Endothelial cell (in vitro differentiated cells): ENCODE measurements at places on chromosomes 5 and 9.

- no peak for DNase-seq
These were observed 202.9 kb downstream of the GADD45G start for GRCh38 chr9:89807682-89808075.

DNA sequence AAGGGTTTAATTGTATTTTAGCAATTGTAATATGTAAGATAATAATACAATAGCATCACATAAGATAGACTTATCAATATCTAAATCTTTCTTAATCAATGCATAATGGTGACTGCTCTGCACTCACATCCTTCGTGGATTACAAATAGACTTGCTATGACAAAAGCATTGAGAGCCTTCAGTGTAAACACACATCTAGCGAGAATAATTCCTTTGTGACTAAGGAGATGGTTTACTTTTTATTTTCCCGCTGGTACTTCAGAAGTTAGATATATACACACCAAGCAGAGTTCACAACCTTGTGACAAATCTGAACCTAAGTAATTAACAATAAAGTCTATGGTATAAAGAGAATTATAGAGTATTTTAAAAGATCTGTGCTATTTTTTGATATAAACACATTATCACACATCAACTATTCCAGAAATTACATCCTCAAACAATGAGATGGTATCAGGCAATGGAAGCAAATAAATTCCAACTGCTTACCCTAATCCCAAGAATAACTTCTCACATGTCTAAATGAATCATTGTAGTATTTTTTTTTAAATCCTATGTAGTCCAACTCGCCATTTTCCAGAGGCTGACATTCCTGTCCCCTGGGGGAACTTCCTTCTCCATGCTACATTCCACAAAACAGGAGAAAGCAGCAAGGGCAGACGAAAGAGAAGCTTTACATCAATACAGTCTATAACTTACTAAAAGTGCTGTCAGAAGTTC is 51.2 kb downstream of the MAPKAP1 start:
- no peak for DNase-seq

DNA sequence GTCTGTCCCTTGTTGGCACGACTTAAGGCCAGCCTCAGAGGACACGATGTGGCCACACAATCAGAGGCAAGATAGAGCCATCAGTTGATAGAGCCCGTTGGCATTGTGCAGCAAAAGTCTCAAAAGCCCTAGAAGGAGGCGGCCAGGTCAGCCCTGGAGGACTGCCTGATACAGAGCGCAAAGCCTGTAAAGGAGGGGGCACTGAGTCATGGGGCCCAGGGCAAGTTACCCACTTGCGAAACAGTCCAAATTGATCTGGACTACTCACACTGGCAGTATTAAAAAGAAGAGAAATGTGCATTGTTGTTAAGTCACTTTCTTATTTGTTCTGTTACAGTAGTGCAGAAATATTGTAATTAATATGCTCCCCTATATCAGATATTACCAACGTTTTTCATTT is 51.5 kb downstream of the KLF9 start:
- no peak for DNase-seq

GRCh38 chr9:120477534-120478001 is 102.4 kb downstream of the CDK5RAP2 start:
- peak; percentile 78 for DNase-seq

DNA sequence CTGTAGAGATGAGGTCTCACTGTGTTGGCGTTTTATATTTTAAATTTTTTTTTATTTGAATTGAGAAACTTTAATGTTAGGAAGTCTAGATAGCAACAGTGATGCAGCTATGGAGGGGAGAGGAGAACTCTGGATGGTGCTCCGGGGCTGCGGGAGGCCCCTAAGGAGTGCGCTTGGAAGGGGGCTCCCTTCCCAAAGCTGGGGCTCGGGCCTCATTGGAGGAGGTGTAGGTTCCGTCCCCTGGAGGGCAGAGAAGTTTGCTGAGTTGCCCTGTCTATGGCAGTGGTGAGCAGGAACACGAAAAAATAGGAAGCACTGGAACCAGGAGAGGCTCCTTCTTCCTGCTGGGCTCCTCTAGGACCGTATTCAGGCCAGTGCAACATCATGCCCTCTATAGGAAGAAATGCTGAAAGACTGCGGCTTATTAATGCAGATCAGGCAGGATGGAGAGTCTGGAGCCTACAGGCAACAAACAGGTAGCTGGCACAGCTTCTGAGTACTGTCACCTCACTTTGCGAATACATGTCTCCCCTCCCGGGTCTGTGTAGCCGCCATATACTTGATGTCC is 16.1 kb downstream of the AHRR start:
- peak; percentile 43 for DNase-seq

DNA sequence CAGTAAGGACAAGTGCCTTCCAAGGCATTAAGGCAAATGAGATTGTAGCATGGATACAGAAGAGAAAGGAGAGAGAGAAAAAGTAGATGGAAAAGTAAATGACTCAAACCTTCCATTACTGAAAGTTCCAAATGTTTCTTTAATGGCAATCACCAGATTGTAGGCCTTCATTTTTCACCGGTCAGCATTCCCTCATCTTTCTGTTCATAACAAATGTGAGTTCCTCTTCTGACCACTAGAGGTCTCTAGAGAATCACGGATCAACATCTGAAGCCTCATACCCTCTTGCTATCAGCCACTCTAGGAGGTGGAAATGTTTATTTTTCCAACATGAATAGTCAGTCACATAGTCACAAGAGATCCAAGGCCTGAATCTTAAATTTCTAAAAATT is 73.6 kb upstream of the RPS23 start:
- no peak for DNase-seq

- DNase-seq: no peak
These were observed 5.9 kb downstream of the SSNA1 start for GRCh38 chr9:137194388-137194787.

GRCh38 chr9:127566351-127567001 is 45.6 kb upstream of the STXBP1 start:
- no peak for DNase-seq

- DNase-seq: no peak
These were observed 155.0 kb downstream of the NPR3 start for GRCh38 chr5:32866138-32866537.

GRCh38 chr5:97355775-97356174 is 172.7 kb upstream of the RIOK2 start:
- DNase-seq: no peak

DNA sequence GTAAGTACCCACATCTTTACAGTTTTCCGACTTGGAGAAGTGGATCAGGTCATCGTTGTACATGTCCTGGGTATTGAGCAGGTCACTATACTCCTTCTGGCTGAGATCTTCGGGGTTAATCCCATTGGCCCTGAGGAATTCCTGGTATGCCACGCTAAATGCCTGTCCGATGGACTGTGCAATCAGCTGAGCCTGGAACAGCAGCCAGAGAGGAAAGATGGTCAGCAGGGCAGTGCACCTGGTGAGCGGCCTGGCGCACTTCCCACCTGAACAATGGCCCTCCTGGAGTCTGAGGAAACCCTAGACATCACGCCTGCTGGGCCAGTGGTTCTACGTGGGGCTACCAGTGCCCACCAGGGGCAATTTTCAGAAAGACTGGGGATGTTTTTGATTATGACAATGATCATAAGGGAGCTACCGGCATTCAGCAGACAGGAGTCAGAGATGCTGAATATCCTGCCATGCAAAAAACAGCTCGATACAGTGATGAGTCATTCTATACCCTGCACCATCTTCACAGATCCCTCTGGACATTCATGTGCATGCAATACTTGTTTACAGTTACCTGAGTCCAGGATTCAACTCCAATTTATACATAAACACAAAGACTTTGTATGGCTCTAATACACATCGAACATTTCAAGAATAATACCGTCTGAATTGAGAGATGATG is 127.2 kb downstream of the ENTREP1 start:
- no peak for DNase-seq

- DNase-seq: peak; percentile 51
These were observed 1.6 kb downstream of the LMX1B start for GRCh38 chr9:126615245-126615790.

GRCh38 chr9:85258823-85259370 is 482.9 kb downstream of the AGTPBP1 start:
- peak; percentile 76 for DNase-seq

DNA sequence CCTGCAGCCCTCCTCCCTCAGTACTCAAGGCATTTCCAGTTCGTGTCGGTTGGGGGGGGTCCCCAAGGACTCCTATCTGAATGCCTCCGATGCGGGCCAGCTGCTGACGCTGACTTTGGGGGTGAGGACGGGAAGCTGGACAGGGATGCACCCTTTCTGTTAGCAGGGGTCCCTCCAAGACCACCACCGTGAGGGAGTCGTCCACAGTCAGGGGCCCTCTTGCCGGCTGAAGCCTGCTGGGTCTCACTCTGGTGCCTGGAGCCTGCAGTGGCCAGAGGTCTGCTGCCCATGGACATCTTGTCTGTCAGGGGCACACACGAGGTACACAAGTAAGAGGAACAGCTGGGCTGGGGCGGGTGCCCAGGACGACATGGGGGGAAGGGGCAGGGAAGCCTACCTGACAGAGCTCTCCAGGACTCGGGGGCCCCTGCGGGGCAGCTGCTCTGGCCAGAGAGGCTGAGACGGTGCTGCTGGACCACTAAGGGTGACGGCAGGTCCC is 9.1 kb upstream of the ZDHHC11 start:
- no peak for DNase-seq

DNA sequence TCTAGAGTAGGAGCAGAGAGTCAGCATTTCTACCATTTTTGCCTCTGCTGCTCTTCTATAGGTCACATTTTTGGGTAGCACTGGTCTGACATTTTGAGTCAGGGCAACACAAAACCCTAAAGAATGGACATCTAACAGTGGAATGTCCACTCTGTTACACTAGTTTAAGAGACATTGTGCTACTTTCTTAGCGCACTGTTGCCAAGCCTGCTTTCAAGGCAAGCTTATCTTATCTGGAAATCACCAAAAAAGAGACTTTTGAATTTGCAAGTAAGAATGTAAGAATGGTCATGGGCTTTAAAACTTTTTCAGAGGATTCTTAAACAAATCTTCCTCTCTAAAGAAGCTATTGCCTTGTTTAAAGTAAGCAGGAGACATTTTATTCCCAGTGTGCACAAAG is 73.0 kb upstream of the STARD4 start:
- DNase-seq: no peak

DNA sequence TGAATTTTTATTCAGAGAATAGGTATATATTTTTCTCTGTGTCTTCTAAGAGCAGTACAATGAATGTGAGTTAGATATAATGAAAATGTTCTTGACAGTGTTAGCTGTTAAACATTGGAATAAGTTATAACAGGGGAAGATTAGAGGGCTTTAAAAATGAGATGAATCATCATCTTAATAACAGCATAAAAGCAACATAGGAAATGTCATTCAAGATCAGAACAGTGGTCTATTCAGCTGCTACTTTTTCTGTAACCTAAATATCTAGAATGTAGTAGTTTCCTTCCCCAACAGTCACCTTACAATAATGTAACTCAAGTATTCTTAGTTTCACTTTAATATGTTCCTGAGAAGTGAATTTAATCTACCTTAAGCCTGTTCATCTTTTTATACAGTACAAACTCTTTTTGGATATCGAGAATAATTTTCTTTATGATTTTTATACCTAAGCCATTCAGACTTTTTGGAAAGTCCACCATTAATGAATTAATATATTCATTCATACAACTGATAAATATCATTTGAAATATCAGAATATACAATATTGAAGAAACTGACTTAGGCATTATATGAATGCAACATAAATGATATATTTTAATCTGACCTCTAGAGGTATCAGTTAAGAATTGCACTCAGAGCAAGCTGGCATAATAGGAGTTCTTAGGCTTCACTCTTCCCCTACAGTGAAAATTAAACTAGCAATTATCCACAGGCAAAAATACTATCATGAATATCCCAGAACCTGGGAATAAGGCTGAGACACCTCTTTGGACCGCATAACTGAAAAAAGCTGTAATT is 66.1 kb upstream of the EDIL3 start:
- DNase-seq: no peak

GRCh38 chr9:129399634-129399990 is 221.3 kb downstream of the C9orf50 start:
- DNase-seq: no peak

- DNase-seq: no peak
These were observed 182.1 kb downstream of the ARHGAP26 start for GRCh38 chr5:142952229-142952628.

DNA sequence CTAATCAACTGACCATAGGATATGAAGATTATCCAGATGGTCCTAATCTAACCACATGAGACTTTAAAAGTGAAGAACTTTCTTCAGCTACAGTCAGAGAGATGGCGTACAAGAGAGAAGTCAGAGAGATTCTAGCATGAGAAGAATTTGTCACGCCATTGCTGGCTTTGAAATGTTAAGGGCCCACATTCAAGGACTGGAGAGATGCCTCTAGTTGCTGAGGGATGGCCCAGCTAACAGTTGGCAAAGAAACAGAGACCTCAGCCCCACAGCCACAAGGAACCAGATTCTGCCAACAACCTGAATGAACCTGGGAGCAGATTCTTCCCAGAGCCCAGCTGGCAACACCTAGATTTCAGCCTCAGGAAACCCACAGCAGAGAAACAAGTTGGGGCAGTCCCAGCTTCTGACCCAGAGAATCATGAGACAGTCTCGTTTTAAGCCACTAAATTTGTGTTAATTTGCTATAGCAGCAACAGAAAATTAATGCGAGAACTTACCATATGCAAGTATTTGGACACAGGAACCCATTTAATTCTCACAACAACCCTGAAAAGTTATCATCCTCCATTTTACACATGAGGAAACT is 132.0 kb downstream of the MLLT3 start:
- DNase-seq: no peak

- DNase-seq: no peak
These were observed 160.8 kb upstream of the CDKN2B start for GRCh38 chr9:22169727-22170503.

- no peak for DNase-seq
These were observed 59.6 kb downstream of the RICTOR start for GRCh38 chr5:39014561-39014960.

DNA sequence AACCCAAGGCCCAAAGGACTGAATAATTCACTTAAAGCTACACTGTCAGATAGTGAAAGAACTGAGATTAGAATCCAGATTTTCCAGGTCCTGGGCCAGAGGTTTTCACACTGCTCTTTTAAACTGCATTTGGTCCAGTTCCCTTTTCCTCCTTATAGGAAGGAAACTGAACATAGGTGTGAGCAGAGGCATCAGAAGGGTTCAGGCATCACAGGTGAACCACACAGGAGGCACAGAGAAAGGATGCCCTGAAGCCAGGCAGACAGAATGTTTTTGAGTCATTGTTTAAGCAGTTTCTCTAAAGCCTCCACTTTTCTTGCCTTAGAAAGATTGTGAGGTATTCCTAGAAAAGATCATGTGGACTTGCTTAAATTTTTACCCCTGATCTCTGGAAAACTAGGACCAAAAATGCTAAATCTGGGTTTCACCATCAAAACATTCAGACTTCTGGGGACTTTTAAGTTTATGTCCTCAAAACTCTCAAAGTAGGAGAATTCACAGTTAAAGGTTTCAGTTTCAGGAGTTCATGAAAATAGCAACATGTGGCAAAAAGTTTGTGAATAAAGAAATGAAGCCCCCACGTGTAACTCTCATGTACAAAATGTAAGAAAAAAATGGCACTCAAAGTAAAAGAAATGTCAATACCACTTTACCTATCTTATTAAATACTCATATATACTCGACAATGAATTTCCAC is 386.1 kb downstream of the NTRK2 start:
- no peak for DNase-seq
